Thoracic aorta (tissue), 2 donors: ENCODE measurements at places on chromosomes 7 and 10. TPM values are rescaled to one million over a fixed set of nuclear protein-coding genes. Genes with fewer than 3 reads are reported as not detected.

The IFIT2 gene
- 17.1 TPM for total RNA-seq

GRCh38 chr7:12898004-12898403, 210.6 kb downstream of the ARL4A start:
- H3K27ac ChIP-seq: no peak overlapping the region
- DNase-seq: no peak
- no peak overlapping the region for H3K4me3 ChIP-seq

DNA sequence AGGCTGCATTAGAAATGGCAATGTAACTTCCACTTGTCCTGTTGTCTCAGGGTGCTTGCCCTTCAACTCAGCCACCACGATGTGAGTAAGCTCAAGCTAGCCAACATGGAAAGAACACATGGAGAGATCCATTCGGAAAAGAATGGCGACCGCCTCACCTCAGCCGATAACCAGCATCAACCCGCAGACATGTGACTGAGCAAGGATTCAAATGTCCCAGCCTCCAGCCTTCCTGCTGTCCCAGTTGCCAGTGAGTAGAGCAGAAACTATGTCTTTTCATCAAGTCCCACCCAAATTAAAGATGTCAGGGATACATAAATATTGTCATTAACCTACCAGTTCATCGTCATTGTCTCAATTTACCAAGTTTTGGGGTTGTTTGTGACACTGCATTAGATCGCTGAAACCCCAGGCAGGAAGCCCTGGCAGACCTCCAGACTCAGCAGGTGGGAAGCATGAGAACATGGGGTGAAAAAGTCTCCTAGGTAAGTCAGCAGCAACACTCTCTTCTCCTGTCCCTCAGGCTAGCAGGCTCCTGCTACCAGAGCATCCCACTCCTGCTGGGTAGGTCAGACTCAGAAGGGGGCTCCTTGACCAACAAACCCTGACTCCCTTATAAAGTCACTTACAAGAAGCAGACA, 67.0 kb downstream of the OSBPL3 start:
- H3K36me3 ChIP-seq: no peaks in the 10 kb centered on the region
- no peak for DNase-seq
- H3K4me3 ChIP-seq: no peak overlapping the region
- no peaks in the 10 kb centered on the region for H3K4me1 ChIP-seq
- H3K27me3 ChIP-seq: no peaks in the 10 kb centered on the region
- H3K27ac ChIP-seq: no peak overlapping the region

DNA sequence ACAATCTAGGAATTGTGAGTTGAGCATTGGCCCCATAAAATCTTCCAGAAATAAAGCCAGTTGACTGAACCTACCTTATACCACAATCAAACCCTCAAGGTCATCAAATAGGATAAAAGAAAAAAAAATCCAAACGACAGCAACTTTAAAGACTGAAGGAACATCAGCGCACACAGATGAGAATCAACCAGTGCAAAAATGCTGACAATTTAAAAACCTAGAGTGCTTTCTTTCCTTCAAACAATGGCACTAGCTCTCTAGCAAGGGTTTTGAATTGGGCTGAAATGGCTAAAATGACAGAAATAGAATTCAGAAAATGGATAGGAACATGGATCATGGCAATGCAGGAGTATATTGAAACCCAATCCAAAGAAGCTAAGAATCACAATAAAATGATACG, 16.1 kb upstream of the POT1 start:
- no peak overlapping the region for H3K4me3 ChIP-seq
- DNase-seq: no peak
- no peaks in the 10 kb centered on the region for H3K36me3 ChIP-seq
- H3K27me3 ChIP-seq: no peaks in the 10 kb centered on the region
- H3K27ac ChIP-seq: no peak overlapping the region

DNA sequence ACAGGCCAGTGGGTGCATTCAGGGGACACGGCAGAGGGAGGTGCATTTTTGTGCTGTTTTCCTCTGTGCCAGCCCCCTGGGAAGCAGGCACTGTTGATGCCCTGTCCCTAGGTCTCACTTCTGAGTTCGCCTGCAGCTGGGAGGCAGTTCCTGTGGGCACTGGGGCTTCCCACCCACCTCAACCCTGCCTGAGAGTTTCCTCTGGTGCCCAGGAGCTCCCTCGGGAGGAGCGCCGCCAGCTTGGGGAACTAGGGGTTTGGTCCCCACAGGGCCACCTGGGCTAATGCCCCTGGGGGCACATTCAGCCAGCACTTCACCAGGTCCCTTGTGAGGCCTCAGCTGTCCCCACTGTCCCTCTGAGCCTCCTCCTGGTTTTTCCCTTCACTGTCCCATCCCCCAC, 178.2 kb upstream of the RHEB start:
- H3K4me3 ChIP-seq: no peak overlapping the region
- H3K36me3 ChIP-seq: no peaks in the 10 kb centered on the region
- no peak overlapping the region for H3K27ac ChIP-seq
- H3K4me1 ChIP-seq: peaks cover 20% of the 10 kb centered on the region

DNA sequence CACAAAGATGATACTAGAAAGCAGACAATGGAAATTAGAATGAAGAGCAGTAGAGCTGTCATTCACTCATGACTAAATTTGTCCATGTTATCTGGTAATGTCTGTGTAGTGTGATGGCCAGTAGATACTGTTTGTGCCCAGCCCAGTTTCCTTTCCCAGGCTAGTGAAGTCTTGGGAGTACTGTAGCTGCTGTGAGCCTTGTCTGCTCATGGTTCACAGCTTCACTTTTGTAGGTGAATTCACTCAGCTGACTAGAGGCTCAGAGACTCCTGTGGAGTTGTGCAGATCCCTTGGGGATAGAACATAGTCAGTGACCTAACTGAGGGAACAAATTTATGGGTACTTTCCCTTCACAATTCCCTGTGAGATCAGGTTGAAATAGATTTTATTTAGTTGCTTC, 572.5 kb downstream of the ARL4A start:
- no peaks in the 10 kb centered on the region for H3K4me1 ChIP-seq
- no peaks in the 10 kb centered on the region for H3K27me3 ChIP-seq
- no peak overlapping the region for H3K27ac ChIP-seq
- DNase-seq: no peak
- no peak overlapping the region for H3K4me3 ChIP-seq
- H3K36me3 ChIP-seq: no peaks in the 10 kb centered on the region

The SFMBT2 gene
- 8.5 TPM for total RNA-seq

The WEE2 gene
- not detected for total RNA-seq

- no peak overlapping the region for H3K4me3 ChIP-seq
- no peaks in the 10 kb centered on the region for H3K4me1 ChIP-seq
- no peaks in the 10 kb centered on the region for H3K36me3 ChIP-seq
- DNase-seq: no peak
- no peaks in the 10 kb centered on the region for H3K27me3 ChIP-seq
- H3K27ac ChIP-seq: no peak overlapping the region
Measured at GRCh38 chr10:111481261-111481826, 404.5 kb downstream of the ADRA2A start.

- no peaks in the 10 kb centered on the region for H3K4me1 ChIP-seq
- H3K36me3 ChIP-seq: no peaks in the 10 kb centered on the region
- DNase-seq: no peak
- no peak overlapping the region for H3K4me3 ChIP-seq
- no peak overlapping the region for H3K27ac ChIP-seq
Measured at GRCh38 chr10:71797533-71798307, 24.4 kb upstream of the VSIR start.

DNA sequence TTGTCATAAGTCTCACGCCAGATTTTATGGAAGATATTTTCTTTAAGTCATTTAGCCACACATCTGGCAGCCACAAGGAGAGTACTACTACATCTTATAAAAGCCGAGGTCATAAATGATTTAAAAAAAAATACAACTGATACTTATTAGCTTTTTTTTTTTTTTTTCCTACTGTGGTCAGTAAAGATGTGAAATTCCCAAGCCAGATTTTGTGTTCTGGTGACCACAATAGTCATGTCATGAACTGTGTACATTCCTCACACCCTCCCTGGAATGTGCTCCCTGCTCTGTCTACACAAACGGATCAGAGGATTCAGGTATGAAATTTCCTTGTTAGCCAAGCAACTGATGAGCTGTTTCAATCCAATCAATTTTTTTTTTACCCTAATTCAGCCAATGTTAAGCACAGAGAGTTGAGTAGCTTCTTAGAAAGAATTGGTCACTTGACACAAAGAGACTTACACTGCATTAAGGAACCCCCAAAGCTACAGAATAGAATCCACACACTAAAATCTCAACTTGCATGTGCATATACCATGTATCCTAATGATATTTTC, 54.7 kb downstream of the CHRM2 start:
- no peak for DNase-seq
- H3K27me3 ChIP-seq: no peaks in the 10 kb centered on the region
- no peaks in the 10 kb centered on the region for H3K36me3 ChIP-seq
- no peaks in the 10 kb centered on the region for H3K4me1 ChIP-seq

DNA sequence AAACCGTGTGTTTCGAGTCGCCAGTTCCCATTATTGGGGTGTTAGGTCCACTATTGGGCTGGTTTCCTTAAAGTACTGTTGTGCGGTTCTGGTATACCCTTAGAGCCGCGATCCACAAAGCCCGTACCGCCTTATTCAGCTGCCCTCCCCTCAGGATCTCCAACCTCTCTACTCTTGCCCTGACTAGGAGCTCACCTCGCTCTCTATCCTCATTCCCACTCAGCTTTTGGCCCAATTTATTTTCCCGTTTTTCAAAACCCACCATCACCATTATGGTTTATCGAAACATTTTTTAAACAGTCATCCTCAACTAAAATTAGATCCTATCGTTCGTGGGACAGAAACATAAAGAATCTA, 461 bp upstream of the ETV1 start:
- no peaks in the 10 kb centered on the region for H3K27me3 ChIP-seq
- peak overlapping the region; percentile 81 for H3K4me3 ChIP-seq
- no peaks in the 10 kb centered on the region for H3K36me3 ChIP-seq
- DNase-seq: no peak
- H3K27ac ChIP-seq: peak overlapping the region; percentile 83

The SPDYE8 gene
- total RNA-seq: not detected

The PODXL gene
- total RNA-seq: 23.0 TPM

GRCh38 chr7:87759501-87759900, 116.7 kb downstream of the SLC25A40 start:
- H3K36me3 ChIP-seq: no peaks in the 10 kb centered on the region
- no peaks in the 10 kb centered on the region for H3K4me1 ChIP-seq
- H3K4me3 ChIP-seq: no peak overlapping the region
- H3K27me3 ChIP-seq: no peaks in the 10 kb centered on the region
- H3K27ac ChIP-seq: no peak overlapping the region

- H3K4me1 ChIP-seq: no peaks in the 10 kb centered on the region
- no peaks in the 10 kb centered on the region for H3K36me3 ChIP-seq
- H3K27ac ChIP-seq: no peak overlapping the region
- no peak for DNase-seq
Measured at GRCh38 chr7:88243345-88243909, 23.6 kb upstream of the SRI start.

GRCh38 chr10:44183667-44184632, 200.9 kb downstream of the CXCL12 start:
- no peak overlapping the region for H3K27ac ChIP-seq
- no peak for DNase-seq
- peaks cover 10% of the 10 kb centered on the region for H3K4me1 ChIP-seq
- H3K36me3 ChIP-seq: no peaks in the 10 kb centered on the region
- no peak overlapping the region for H3K4me3 ChIP-seq

DNA sequence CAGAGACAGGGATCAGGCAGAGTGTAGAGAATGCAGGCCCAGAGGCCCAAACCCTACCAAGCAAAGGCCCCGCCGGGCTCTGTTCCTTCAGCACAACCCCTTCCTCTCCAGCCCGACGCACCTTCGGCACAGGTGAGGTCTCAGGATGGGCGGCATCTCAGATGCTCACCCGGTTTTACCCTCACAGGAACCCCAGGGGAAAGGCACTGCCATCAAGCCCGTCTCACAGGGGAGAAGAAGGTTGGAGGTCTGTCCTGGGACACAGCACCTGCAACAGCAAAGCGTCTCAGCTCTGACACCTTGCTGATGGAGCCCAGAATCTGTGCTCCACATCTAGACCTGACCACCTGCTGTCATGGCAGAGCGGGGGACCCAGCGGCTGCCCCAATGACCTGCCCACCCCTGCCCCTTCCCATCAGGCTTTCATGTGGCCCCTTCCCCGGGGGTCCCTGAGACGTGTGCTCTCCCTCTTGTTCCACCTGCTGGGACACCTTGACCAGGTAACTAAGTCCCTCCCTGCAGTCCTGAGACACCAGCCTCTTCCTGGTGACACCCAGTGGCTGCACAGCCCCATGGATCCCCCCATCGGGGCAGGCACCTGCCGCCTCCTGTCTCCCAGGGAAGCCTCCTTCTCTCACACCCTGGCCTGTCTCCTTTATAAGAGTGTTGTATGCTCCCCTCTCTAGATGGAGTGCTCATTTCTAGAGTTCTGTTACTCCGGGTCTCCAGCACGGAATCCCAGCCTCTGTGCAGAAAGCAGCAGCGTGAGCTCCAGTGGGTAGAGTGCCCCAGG, 315.6 kb downstream of the DNAJB6 start:
- H3K4me3 ChIP-seq: no peak overlapping the region
- H3K4me1 ChIP-seq: no peaks in the 10 kb centered on the region
- H3K27me3 ChIP-seq: no peaks in the 10 kb centered on the region
- DNase-seq: no peak

The DUSP5 gene
- 13.1 TPM for total RNA-seq

The OR2A1 gene
- not detected for total RNA-seq

DNA sequence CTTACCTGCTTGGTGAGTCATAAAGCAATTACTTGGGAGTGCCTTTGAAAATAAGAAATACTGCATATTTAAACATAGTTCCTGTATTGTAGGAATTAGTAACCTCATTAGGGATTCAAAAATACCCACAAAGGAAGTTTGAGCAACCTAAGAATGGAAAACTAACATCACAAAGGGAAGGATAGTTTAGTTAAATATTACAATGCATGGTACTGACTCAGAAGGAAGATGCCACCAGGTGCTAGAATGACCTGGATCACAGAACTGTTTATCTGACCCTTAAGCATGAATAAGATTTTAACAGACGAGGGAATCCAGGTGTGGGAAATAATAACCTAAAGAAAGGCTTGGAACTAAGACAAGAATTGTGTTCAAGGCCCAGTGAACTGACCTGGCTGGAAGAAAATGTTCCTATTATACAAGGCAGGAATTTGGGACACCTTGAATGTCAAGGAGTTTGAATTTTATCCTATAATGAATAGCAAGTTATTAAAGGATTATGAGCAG, 106.4 kb downstream of the GSAP start:
- peak overlapping the region; percentile 54 for H3K27ac ChIP-seq
- DNase-seq: no peak
- no peaks in the 10 kb centered on the region for H3K27me3 ChIP-seq
- H3K4me1 ChIP-seq: peaks cover 14% of the 10 kb centered on the region
- H3K4me3 ChIP-seq: no peak overlapping the region
- no peaks in the 10 kb centered on the region for H3K36me3 ChIP-seq

DNA sequence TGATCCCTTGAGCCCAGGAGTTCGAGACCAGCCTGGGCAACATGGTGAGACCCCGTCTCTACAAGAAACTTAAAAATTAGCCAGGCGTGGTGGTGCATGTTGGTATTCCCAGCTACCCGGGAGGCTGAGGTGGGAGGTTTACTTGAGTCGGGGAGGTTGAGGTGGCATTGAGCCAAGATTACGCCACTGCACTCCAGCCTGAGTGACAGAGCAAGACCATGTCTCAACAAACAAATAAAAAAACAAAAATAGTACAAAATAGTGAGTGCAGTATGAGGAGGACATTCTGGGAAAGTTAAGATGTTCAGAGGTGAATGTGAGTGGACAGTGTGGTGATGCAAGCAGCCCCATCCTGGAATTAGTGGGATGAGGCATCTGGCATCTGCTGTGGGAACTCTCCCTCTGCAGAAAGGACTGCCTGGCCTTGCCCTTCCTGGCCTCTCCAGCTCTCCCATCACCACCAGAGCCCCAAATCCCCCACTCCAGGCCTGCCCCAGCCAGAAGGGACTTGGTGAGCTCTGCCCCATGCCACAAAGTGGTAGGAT, 96.6 kb upstream of the PARD3 start:
- H3K36me3 ChIP-seq: no peaks in the 10 kb centered on the region
- no peaks in the 10 kb centered on the region for H3K4me1 ChIP-seq
- no peak overlapping the region for H3K27ac ChIP-seq
- H3K27me3 ChIP-seq: no peaks in the 10 kb centered on the region
- no peak overlapping the region for H3K4me3 ChIP-seq
- no peak for DNase-seq
